Stimulated activated CD8-positive, alpha-beta memory T cell treated with anti-CD3 and anti-CD28 coated beads, Interleukin-7, amount 100 ng/mL, for 1 hour (primary cell): ENCODE measurements at places on chromosomes 11 and 22.

GRCh38 chr11:72598906-72599305 is 75.3 kb downstream of the PDE2A start:
- DNase-seq: no peak

GRCh38 chr11:41301023-41301422 is 158.4 kb downstream of the LRRC4C start:
- DNase-seq: no peak

- DNase-seq: no peak
These were observed 1.2 kb upstream of the TIGD3 start for GRCh38 chr11:65353376-65353775.

GRCh38 chr11:24453129-24453718 is 43.6 kb upstream of the LUZP2 start:
- no peak for DNase-seq

DNA sequence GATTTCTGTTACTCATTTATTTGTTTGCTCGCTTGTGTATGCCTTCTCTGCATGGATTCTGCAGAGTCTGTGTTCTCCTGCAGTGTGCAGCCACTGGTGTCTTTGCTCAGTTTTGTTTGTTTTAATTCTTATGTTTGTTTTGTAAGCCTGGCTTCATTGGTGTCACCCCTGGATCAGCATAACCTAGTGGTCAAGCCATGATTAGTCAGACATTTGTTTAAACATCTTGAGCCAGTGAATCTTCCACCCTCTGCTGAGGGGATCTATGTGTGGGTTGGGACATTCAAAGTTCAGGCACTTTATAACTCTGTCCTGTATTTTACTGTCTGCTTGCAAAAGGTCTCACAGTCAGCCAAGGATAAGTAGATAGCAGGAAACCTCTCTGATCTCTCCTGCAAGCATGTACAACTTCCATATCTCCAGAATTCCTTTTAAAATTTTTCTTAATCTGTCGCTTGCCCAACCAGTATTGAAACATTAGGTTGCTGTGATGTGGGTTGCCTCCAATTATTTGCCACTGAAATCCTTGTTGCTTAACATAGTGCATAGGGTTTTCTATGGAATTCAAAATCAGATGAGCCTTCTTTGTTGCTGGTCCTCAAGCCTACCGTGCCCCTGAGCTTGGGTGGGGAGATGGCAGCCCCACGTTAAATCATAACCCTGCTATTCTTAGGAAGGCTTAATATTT is 86.8 kb downstream of the KCNQ1OT1 start:
- DNase-seq: no peak

DNA sequence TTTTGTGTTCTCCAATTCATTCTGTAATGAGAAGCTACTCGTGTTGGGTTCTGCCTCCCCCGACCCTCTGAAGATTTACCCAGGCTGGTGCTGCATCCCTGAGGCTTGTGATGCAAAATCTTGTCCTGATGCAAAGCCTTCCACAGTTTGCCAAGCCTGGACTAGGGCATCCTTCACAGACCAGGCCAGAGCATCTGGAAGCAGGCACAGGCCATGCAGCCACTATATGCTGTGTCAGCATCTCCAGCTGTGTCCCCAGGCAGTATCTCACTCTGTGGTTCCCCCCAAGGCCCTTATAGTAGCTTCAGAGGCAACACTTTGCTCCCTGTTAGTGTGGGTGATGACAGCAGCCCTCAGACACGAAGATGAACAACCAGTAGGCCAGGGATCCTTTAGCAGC is 77.3 kb upstream of the RCN1 start:
- DNase-seq: no peak

- no peak for DNase-seq
These were observed 17.4 kb downstream of the SGSM3 start for GRCh38 chr22:40387746-40388145.

GRCh38 chr11:46181387-46181786 is 60.1 kb upstream of the PHF21A start:
- DNase-seq: no peak

DNA sequence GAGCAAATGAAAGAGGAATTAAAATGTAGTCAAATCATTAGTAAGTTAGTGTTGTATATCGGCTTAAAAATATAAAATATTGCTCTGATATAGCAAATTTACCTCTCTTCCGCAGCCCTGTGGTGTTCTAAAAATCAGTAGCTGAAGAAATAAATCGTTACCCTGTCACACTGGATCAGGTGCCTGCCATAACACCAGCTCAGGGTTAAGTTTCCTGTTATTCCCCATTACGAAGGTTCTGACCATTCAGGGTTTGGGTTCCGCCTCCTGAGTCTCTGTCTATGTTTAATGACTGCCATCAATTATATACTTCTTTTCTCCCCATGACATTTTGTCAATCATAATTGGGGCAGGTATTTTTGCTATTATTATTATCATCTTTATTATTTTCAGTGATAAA is 658.5 kb downstream of the OPCML start:
- no peak for DNase-seq

- no peak for DNase-seq
These were observed 367.0 kb upstream of the CADM1 start for GRCh38 chr11:115871161-115871760.

DNA sequence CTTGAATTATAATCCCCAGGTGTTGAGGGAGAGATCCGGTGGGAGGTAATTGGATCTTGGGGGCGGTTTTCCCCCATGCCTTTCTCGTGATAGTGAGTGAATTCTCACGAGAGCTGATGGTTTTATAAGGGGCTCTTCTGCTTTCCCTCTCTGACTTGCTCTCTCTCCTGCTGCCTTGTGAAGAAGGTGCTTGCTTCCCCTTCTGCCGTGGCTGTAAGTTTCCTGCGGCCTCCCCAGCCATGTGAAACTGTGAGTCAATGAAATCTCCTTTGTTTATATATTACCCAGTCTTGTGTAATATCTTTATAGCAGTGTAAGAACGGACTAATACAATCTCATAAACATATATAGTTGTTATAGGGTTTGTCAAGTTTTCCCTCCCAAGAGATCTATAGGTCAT is 32.8 kb downstream of the KCNE3 start:
- DNase-seq: no peak
